ENCODE measurements at places on chromosomes 5 and 9. TPM values are rescaled to one million over a fixed set of nuclear protein-coding genes. Genes with fewer than 3 reads are reported as not detected.

ORM1 gene
- 6.9 TPM for total RNA-seq

NUTM2F gene
- not detected for total RNA-seq

SMIM15 gene
- 53.3 TPM for total RNA-seq

ACER2 gene
- total RNA-seq, result 8.1 TPM

MARVELD2 gene
- 38.3 TPM for total RNA-seq

WWC1 gene
- total RNA-seq, result 59.6 TPM

CARD6 gene
- 28.9 TPM for total RNA-seq

DNA sequence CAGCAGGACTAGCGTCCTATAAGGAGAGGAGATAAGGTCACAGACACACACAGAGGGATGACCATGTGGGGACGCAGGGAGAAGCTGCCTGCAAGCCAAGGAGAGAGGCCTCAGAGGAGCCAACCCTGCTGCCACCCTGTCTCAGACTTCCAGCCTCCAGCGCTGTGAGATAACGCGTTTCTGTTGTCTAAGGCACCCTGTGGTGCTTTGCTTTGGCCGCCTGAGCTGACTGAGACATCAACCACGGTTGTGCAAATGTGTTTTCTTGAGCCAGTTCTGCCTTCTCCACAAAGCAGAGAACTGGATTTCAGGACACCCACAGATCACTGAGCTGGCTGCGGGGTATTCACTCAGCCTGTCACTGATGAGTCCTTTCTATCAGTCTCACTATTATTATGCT is 149.1 kb downstream of the NXNL2 start:
- no peak for DNase-seq

- no peak for DNase-seq
Observed at GRCh38 chr5:92019376-92019990, 636.4 kb upstream of the ARRDC3 start.

DNA sequence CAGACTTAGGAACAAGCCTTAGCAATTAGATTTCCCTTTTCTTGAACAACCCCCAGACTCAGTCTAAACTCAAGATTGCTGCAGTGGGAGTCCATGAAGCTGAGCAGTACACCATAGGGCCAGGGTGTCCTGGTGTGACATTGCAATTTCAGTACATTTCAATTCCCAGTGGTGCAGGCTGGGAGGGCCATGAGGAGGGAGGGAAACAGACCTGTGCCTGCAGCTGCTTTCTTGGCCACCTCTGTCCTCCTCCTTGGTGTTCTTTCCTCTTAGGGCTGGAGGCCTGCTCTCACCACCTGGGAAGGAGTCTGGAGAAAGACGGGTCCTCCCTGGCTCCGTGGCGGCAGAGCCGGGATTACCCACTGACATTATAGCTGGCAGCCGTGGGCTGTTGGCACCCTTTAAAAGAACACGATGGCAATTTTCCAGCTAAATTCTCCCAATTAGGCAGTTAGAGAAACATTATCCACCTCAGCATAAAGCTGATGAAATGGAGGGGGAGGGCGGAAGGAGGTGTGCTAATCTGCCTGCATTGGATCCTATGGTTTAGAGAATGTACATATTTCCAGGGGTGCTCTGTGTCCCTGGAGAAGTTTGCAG is 186.4 kb downstream of the SLIT3 start:
- DNase-seq, result no peak

DNA sequence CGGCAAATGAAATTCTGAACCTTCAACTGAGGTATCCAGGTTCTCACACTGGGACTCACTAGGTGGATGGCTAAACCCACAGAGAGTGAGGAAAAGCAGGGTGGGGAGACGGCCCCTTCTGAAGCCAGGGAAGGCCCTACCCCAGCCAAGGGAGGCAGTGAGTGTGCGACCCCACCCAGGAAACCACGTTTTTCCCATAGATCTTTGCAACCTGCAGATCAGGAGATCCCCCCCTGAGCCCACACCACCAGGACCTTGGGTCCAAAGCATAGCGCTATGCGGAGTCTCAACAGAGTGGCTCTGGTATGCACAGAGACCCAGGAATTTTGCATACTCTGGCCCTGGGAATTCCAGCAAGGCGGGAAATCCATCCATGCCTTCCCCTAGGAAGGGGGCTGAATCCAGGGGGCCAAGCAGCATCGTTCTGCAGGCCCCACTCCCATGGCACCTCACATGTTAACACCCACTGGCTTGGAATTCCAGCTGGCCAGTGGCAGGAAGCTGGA is 19.9 kb downstream of the DTWD2 start:
- no peak for DNase-seq

DNA sequence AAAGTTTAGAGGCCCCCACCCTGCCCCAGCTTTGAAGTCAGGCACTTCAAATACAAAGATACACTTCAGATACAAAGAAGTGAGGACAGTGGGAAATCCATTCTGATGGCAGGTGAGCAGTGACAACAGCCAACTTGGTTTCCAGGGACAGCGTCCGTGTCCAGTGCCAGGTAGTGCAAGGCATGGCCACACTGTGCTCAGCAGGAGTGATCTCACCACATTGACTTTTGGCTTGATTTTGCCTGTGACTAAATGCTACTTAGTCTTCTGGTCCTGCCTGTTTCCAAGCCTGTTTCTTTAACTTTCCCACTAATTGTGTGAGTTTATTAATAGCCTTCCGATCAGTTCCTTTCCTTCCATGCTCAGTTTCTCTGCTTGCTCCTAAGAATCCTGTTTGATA is 72.6 kb upstream of the PALM2AKAP2 start:
- no peak for DNase-seq

- no peak for DNase-seq
Observed at GRCh38 chr5:36502608-36503007, 103.8 kb upstream of the SLC1A3 start.

DNA sequence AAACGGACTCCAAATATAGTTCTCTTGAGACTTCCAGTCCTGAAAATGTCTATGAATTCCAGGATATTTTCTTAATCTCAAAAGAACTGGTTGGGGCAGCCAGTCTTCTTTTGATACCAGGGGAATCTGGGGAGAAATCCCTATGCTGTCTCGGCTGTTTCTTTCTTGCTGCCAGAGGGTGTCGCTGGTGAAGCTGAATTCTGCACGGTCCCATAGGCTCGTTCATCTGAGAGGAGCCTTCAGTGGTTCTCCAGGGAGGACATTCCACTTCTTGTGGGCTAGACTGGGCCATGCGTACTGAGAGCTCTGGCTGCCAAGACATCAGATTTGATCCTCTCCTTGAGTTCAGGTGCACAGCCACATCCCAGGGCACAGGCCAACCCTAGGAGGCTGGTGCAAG is 155.0 kb upstream of the CLINT1 start:
- DNase-seq, result no peak

- DNase-seq, result no peak
Observed at GRCh38 chr5:119537704-119538103, 85.4 kb downstream of the HSD17B4 start.

DNA sequence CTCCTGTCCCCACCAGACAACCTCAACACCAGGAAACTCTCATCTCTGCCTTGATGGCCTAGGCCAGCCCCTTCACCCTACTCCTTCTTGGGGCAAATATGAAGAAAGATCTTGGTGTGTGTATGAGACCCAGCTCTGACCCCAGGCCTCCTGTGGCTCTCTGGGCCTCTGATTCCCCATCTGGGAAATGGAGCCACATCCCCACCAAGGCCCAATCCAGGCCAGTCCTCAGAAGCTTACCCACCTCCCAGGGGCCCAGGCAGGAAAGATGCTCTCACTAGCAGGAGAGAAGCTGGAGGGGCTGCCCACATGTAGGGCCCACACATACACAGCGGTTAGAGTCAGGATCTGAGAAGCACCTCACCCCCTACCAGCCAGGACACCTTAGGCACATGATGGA is 38.9 kb downstream of the BICD2 start:
- no peak for DNase-seq

GRCh38 chr5:76404223-76405211 is 1.4 kb downstream of the IQGAP2 start:
- DNase-seq, result no peak

GRCh38 chr5:94239266-94239665 is 379.1 kb downstream of the KIAA0825 start:
- DNase-seq, result no peak

GRCh38 chr5:10621832-10622231 is 58.0 kb downstream of the ANKRD33B start:
- DNase-seq, result no peak

DNA sequence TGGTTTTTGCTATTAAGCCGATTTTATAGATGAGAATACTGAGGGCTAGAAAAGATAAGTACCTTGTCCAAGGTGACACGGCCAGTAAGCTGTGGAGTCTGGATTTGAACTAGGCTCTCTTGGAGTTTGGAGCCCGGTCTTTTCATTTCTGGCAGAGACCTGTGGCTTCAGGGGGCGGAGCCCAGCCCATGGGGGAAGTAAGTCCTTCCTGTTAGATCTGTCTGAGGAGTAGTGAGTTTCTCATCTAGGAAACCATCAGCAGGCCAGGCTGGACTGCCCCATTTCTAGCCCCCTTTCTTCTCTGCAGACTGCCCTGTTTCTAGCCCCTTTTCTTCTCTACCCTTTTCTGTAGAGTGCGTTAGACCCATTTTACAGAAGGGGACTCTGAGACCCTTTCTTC is 521 bp upstream of the PTGS1 start:
- DNase-seq, result no peak

DNA sequence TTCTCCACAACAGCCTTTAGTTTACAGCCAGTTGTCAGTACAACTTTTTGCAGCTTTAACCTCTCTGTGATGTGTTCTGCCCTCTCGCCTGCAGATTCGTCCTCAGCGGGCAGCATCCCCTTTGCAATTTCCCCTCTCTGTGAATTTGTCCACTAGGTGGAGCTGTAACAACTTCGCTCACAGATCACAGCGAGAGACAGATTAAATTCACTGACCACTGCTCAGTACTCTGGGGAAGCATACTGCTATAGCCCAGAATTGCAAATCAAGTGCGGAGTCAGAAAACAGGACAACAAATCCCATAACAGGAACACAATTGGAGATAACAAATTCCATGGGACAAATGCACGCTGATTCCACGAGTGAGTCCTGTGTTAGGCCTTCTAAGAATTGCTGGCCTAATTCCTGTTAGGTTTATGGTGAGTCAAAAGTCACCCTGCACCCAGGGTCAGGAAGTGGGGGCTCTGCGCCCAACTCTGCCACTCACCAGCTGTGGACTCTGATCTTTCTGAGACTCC is 2124.9 kb downstream of the MAT2B start:
- no peak for DNase-seq

GRCh38 chr5:124887223-124887622 is 140.8 kb upstream of the ZNF608 start:
- DNase-seq, result no peak

Measured in left lung (tissue), 14 donors.